Stimulated activated CD4-positive, alpha-beta T cell treated with anti-CD3 and anti-CD28 coated beads, Interleukin-4, amount 100 ng/mL, for 24 hours (primary cell): ENCODE measurements at places on chromosomes 16 and 17.

GRCh38 chr16:66751303-66751991, at the start of gene DYNC1LI2:
TSS of gene DYNC1LI2 (minus strand) at chr16:66751609. CDS start at chr16:66751591, 18 bp downstream.
- DNase-seq: peak; percentile 81

- DNase-seq: no peak
Measured at GRCh38 chr17:43601280-43602039, 55.3 kb upstream of the ETV4 start.

DNA sequence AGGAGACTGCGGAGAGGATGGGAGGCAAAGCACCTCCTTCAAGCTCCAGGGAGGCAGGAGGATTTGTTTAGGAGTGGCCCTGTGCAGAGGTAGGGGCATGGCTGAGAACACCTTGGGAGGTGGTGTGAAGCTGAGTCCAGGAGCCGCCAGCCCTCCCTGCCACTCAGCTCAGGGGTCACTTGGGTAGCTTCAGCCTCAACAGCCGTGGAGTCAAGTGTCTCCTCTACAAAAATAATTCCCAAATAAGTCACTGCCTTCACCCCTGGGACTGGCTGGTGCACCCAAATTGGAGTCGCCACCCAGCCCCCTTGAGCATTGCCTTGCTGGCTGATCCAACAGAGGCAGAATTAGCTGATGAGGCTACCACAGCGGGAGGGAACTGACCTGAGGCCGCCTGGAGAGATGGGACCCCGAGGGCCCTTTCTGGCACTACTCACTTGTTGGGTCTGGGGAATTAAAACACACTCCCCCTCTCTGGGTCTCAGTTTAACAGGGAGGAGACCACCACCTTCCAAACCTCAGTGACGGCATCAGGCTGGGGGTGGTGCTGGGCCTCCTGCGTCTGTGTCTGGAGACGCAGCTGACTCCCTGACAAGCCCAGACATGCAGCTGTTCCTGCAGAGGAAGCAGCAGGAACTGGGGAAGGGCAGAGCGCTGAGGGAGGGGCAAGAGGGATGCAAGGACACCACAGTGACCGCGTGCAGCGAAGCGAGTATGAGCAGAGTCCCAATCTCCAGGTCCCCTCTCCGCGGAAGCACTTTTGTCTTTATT, 87.9 kb upstream of the TOB1 start:
- no peak for DNase-seq

- no peak for DNase-seq
Measured at GRCh38 chr17:81240761-81241160, 1.6 kb downstream of the NDUFAF8 start.

GRCh38 chr17:15263680-15264079, 1.4 kb downstream of the PMP22 start:
- no peak for DNase-seq

- no peak for DNase-seq
Measured at GRCh38 chr16:51151961-51152663, 1.0 kb upstream of the SALL1 start.

GRCh38 chr16:23388786-23389185, 64.2 kb downstream of the COG7 start:
- no peak for DNase-seq

GRCh38 chr16:30737794-30738648, 10.2 kb upstream of the PHKG2 start:
- no peak for DNase-seq

GRCh38 chr16:90046122-90046970, 27.1 kb upstream of the DBNDD1 start:
- no peak for DNase-seq

- no peak for DNase-seq
Measured at GRCh38 chr16:51049276-51049675, 101.8 kb downstream of the SALL1 start.

DNA sequence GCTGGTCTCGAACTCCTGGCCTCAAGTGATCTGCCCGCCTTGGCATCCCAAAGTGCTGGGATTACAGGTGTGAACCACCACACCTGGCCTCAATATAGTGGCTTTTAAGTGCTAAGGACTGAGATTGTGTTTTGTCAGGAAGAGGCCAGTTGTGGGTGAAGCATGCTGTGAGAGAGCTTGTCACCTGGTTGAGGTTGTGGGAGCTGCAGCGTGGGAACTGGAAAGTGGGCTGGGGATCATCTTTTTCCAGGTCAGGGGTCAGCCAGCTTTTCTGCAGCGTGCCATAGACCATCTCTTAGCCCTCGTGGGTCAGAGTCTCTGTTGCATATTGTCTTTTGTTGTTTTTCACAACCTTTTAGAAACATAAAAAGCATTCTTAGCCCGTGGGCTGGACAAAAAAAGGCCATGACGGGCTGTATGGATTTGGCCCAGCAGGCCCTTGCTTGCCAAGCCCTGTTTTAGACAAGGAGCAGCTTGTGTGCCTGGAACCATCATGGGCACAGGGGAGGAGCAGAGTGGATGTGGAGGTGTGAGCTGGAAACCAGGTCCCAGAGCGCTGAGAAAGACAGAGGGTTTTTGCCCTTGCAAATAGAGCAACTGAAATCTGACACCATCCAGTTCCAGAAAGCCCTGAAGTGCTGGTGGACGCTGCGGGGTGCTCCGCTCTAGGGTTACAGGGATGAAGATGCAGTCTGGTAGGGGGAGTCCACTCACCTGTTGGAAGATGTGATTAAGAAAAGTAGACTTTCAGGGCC, 5.5 kb downstream of the BIRC5 start:
- no peak for DNase-seq

DNA sequence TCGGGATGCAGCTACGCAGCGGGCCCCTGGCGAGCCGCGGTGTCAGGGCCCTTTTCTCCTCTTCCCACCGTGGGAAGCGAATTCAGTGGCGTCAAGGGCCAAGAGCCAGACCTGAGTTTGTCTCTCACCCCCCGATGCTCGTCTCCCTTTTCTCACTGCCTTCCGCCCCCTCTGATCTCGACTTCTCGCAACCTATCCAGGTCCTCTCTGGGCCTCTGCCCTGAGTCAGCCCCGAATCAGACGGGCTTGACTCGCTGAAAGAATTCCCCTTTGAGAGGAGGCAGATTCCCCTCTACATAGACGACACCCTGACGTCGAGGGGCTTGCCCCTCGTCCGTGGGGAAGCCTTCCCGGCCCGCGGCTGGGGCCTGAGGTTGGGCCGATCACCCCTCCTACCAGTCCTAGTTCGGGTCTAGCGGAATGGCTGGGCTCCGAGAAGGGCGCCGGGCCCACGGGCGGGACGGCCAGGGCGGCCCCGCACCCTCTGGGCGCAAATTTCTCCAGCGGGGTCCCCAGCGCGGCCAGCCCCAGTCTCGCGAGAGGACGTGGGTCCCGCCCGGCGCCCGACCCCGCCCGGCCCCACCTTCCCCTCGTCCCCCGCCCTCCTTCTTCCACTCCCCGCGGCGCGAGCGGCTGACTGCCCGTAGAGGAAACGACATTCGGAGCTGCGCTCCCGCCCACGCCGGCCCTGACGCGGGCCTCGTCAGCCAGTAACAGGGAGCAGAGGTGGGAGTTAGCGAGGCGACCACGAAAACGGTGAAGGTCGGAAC, at the start of gene GGNBP2:
Gene GGNBP2 (plus strand): TSS at position 613 of the 770 bp plus-strand sequence. CDS start 806 bp downstream, outside the sequence.
- DNase-seq: peak; percentile 95
